Mesenchymal stem cell (in vitro differentiated cells and primary cell): ENCODE measurements at places on chromosomes 1 and 21.

GRCh38 chr1:35229587-35230360 is 36.8 kb upstream of the SFPQ start:
- DNase-seq, result no peak

DNA sequence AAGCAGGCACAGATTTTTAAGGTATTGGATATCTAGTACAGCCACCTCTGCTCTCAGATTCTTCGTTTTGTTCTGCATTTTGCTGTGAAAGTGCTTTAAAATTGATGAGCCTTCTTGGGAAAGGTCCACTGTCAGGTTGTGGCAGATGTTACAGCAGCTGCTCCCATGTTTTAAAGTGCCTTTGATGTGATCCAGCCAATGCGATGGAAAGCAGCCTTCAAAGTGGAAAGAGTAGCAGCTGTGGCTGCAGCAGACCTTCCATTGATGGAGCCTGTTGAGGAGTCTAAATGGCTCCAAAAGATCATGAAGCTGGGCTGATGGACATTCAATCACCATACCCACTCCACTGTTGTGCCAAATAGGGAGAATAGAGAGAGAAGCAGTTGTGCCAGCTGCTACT is 816.9 kb downstream of the PLA2G4A start:
- DNase-seq, result no peak

GRCh38 chr1:89483010-89483756 is 41.4 kb upstream of the LRRC8B start:
- peak; percentile 75 for DNase-seq

- DNase-seq, result peak; percentile 40
These were observed 163.8 kb downstream of the EIF4G3 start for GRCh38 chr1:21012937-21013336.

- no peak for DNase-seq
These were observed at the start of gene FCRL4 for GRCh38 chr1:157597959-157598667. Gene FCRL4 (minus strand): TSS chr1:157598085. CDS start chr1:157597944, 141 bp downstream.

DNA sequence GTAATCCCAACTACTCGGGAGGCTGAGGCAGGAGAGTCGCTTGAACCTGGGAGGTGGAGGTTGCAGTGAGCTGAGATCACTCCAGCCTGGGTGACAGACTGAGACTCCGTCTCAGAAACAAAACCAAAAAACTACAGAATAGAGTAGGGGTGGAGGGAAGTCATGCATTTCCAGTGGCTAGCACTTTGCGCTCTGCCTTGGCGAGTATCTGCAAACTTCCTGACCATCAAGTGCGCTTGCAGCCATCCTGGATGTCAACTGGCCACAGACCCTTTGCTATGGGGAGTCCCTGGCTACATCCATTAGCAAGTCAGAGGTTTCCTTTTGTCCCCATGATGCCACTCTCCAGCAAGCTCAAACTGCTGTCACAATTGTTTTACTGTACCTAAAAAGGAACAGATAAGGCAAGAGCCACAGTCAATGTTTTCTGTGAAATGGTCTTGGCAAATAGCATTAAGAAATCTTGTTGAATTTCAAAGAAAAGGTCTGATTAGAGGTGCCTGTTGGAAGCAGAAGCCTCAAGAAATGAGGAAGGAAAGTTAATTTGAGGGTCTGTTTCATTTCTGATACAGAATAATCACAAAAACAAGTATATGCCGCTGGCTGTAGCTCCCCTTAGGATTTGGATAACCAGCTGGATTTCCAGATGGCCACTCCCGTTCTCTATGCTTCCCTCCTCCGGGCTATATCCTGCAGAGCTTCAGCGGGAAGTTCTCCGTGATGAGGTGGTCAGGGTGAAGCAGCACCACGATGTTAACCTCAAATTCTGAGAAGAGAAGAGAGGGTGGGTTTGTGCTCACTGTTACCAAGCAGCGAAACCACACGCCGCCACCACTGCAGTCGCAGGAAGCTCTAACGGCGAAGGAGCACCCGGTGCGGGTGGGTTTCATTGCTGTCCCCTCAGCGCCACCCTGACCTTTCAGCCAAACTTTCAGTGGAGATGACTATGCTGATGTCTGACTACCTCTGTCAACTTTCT is 42.0 kb downstream of the VPS26C start:
- DNase-seq, result no peak

GRCh38 chr1:29148656-29149491 is 25.2 kb upstream of the TMEM200B start:
- DNase-seq, result no peak

DNA sequence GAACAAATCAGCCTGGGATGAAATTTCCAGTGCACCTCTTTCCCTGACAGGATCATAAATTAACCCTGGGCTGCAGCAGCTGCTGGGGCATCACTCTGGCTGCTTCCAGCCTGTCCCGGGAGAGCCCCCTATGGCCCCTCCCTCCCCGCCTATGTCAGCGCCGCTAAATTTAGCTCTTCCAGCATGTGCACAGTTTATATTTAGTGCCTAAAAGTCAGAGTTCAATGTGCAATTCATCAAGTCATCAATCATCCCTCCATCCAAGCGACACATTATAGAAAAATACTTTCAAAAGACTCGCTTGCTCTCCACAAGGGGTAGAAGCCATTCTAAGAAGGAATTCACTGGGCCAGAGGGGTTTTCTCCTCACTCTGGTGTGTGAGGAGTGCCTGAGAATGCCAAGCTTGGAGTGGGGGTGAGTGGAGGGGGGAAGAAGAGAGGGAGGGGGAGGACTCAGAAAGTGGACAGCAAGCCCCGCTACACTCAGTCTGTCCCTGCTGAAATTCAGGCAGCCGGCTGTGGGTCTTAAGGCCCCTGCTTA is 37.4 kb downstream of the XCL1 start:
- peak; percentile 68 for DNase-seq

DNA sequence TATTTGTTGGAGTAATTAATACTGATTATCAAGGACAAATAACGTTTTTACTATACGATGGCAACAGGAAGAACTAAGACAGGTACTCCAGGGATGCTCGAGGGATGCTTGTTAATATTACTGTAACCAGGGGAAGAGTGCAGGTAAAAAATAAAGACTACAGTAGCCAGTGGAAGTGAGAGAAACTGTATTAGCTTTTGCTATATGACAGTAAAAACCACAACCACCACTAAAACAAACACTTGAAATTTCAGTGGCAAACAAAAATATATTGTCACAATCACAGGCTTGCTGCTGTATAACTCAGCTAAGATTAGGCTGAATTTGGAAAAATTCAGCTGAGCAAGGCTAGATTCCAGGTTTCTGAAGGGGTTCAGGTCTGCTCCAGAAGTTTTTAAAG is 812.6 kb upstream of the ADGRL4 start:
- DNase-seq, result no peak

- no peak for DNase-seq
These were observed 2.8 kb upstream of the USP1 start for GRCh38 chr1:62433861-62434617.

DNA sequence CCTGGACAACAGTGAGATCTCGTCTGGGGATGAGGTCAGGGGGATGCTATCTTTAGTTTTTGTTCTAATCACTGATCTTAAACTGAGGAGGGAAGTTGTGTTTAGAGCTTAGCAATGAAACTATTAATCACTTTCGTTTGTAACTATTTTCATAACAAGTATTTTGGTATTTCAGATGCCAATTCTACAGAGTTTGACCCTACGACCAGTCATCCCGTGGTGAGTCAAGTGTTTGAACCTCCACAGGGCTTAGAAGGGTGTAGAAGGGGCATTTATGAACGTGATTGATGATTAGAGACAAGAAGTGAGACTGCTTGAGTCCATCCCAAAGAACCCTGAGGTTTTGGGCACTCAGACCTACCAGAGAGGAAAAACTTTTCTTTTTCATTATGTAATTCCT is 15.6 kb downstream of the SLFNL1 start:
- no peak for DNase-seq

GRCh38 chr1:160328184-160328583 is 14.9 kb downstream of the COPA start:
- DNase-seq, result no peak

DNA sequence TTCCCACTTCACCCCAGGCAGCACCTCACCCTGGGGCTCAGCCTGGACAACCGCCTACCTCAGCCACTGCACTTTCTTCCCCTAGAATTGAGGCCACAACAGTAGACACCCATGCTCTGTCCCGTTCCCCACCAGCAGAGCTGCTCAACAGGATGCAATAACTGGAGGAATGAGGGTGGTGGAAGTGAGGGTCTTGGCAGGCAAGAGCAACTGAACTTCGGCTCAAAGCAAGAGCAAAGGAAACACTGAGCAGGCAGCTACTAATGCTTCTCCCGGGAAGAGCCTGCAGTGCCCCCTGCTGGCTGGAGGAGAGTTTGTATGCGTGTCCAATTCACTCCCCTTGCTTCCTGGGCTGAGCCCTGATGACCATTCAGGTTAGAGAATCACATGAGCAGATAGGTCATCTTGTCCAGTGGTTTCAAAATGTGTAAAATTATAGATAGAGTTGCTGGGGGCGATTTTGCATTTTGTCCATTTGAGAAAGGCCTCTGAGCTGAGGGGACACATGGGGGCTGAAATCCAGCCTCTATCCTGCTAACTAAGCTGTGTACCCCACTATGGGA is 13.9 kb downstream of the NT5C1A start:
- peak; percentile 73 for DNase-seq

GRCh38 chr1:227786673-227787512 is 28.6 kb upstream of the PRSS38 start:
- DNase-seq, result no peak
